ENCODE measurements at places on chromosomes 7 and 10.

GRCh38 chr10:114839901-114840300, 18.3 kb downstream of the FHIP2A start:
- DNase-seq, result no peak

GRCh38 chr10:66924674-66925345, 1.0 kb upstream of the LRRTM3 start:
- no peak for DNase-seq

GRCh38 chr7:33550979-33551378, 354.4 kb upstream of the BMPER start:
- no peak for DNase-seq

DNA sequence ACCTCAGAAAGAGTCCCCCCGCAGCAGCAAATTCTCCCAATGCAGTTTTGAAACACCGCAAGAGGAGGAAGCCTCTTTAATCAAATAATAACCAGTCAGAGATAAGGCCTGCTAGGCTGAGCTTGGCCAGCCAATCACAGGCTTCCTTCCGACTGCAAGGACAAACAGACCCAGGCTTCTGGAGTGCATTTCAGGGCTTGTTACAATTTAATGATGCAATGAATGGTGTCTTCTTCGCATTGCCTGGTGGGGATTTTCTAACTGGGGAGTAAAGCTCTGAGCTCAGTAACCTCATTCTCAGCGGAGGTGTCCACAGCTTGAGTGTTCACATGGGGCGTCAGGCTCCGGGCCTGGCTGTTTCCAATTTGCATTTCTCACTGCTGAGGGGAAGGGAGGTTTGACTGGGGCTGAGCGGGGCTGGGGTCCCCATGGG, 31.8 kb upstream of the GPAM start:
- no peak for DNase-seq

DNA sequence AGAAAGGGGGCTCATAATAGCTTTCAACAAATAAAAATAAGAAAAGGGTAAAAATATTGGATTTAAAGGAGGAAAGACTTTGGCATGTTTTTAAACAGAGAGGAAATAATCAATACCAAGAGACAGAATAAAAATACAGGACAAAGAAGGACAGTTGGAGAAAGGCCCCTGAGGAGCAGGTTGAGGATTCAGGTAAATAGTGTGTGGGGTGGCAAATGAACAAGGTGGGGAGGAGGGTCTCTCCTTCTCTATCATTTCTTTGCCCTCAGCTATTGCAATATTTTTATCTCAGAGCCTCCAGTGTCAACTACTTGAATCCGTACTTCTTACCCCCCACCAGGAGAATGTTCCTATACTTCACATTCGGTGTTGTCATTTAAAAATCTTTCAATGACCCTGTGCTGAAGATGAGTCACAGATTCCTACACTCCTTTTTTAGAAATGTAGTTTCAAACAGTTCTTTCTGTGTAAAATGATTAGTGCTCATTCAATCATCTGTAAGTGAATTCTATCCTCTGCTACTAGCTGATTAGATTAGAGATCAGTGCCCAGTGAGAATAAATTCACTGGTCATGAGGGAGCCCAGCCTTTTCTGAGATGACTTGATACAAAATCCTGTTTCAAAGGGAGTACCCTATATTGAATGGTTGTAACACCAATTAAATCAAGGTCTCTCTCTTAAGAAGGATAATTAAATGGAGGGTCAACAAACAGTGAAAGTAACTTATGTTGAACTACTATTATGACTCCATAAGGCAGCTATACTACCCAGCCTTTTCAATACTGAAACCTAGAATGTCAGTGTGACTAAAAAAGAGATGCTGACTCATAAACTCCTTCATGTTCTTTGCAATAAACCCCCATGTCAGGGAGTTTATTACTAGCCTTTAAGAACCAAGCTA, 50.4 kb upstream of the WNT16 start:
- no peak for DNase-seq

DNA sequence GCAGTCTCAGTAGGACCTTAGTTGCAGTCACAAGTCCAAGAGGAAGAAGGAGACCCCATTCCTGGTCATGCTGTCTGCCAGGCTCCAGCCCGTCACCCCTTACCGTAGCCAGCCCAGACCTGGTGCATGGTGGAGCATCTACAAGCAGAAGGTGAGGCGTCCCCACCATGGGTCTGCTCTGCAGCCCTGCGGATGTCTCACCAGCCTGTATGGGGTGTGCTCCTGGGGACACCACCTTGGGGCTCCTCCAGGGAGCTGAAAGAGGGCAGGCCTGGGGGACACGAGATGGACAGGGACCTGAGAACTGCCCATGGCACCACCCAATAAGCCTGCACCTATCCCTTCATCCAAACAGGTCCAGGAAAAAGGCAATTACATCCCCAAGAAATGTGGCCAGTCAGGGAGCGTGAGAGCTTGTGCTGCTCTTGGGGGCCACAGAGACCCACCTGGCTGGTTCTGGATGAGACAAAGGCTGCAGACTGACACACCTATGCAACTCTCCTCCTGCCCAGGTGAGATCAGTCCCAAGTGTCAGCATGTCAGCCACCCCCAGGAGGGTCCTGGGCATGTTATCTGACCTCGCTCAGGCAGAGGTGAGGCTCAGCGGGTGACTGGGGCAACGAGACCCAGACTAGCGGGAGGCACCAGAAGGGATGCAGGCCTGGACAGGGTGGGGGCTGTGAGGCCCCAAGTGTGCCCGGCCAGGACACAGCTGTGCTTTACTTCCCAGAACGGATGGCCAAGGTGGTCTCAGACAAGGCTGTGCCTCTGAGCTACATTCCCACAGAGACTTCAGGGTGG, 84.5 kb upstream of the RET start:
- DNase-seq, result no peak

DNA sequence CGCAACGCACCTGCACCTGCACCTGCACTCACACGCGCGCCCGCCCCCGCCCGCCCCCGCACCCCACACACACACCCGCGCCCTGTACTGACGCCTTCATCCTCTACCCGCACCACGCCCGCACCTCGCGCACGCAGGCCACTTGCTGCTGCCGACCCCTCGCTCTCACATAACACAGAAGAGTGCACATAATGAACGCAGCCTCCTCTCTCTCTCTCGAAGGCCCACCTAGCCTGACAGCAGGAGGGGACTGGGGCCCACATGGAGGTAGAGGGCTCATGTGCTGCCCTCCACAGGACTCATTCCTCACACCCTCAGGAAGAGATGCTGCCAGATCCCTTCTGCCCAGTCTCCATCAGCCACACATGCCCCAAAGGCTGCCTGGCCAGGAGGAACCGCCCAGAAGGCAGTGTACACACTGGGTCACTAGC, 432 bp upstream of the CAMK2B start:
- DNase-seq, result no peak

Data from stimulated activated CD4-positive, alpha-beta T cell treated with anti-CD3 and anti-CD28 coated beads, TNF-alpha, amount 100 ng/mL, for 48 hours (primary cell).